HT1080 (cell line): ENCODE measurements at places on chromosomes 5 and 9. TPM values are rescaled to one million over a fixed set of nuclear protein-coding genes. Genes with fewer than 3 reads are reported as not detected.
A peak's percentile ranks its signal among the peaks of the same experiment; 100 is the strongest.

DNA sequence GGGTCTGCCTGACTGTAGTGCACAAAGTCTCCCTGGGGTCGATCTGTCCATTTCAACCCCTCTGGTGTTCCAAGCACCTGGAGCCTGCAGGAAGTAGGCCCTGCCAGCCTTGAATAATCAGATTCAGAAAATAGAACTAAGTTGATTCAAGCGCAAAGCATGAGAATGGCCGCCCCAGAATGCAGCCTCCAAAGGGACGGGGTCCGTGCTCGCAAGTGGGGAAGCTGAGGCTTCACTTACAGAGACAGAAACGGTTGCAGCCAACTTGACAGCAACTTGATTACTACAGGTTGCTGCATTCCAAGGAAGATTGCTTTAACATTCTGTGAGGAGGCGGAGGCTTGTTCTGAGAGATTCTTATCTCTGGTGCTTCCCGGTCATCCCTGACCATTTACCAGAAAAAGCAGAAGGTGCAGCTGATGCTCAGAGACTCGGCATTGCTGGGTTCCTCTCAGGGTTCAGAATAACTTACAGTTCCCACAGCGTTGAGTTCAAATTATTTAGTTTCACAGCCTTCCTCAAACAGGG, 14.9 kb upstream of the LRRC14B start:
- no peak for DNase-seq

DNA sequence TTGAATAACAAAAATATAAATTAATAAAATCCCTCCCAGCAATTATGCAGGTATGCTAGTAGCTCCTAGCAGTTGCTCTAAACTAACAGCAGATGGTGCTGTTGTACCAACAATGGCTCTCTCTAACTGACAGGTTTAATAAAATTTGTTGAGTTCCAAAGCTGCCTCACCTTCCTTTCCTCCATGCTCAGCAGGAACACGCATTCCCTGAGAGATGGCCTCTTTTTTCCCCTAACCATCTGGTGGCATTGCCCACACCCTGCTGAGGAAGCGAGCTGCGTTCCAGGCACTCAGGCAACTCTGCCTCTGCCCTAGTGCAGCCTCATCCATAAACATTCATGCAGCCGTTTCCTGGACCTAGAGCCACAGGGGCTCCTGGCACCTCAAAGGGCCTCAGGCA, 106.2 kb downstream of the KLHL3 start:
- DNase-seq, result peak; percentile 23

GRCh38 chr9:82600536-82601292, 462.2 kb downstream of the RASEF start:
- no peak for DNase-seq

DNA sequence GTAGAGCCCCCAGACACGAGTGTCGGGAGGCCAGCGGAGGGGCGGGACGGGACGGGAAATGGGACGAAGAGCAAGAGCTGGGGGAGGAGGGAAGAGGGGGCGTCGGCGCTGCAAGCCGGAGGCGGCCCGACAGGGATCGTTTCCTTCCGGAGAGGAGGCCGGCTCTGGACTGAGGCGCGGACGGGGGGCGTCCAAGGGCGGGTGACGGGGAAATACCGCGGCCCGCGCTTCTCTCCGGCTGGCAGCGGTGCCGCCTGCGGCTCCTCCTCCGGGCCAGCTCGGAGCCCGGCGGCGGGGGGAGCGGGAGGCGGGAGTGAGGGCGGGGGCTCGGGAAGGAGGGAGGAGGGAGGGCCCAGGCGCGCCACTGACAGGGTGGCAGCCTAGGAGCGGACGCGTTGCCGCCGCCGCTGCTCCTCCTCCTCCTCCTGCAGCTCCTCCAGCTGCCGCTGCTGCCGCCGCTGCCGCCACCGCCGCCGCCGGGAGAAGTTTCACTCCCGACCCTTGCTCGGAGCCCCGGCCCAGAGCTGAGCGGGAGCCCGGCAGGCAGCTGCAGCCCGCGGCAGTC, at the start of gene CHSY3:
TSS of gene CHSY3 (plus strand) at position 364 of the 565 bp plus-strand sequence.
- DNase-seq, result peak; percentile 86

DNA sequence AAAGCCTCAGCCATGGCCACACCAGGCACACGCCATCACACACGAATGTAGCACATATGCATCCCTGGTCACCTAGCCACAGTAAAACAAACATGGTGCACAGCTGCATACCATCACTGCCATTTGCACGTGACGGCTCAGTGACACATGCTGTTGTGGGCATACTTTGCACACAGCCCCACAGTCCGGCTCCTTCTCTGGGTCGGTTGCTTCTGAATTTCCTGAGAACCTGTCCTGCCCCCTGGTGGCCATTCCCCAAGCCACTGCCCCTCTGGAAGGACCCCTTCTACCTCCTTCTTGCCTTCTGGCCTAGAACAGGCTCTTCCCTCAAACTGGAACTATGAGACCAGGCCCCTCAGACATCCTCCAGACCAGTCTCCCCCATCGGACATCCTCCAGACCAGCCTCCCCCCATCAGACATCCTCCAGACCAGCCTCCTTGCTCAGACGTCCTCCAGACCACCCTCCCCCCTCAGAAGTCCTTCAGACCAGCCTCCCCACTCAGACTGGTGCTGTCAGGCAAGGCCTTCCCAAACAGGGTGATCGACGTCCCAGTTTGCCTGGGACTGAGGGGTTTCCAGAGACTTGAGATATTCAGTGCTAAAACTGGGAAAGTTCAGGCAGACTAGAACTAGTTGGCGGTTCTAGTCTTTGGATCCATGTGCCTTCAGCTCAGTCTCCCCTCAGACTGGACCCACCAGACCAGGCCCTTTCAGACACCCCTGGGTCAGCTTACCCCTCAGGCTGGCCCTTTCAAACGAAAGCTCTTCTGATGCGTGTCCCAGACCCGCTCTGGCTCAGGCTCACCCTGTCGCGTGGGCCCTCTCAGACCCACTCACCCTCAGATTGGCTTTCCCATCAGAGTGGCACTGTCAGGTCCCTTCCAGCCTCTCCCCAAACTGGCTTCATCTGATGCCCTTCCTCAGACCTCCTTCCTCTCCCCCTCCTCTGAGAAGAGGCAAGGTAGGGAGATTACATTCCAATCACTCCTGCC, 24.3 kb upstream of the ENHO start:
- peak; percentile 81 for DNase-seq

DNA sequence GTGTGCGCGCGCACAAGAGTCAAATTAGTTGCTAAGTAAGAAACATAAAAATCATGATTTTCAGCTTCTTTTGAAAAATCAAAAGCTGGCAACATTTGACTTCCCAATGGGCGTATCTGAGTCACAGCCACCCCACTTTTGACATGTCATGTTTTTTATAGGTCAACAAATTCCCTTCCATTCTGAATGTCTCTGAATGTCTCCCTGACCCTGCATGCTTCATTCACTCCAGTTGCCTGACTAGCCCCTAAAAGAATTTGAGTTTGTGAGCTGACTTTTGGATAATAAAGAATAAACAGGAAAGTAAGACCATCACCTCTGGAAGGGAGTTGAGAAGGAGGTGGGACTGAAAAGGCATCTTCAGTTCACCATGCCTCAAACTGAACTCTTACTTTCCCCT, 20.2 kb upstream of the GLIS3 start:
- DNase-seq, result no peak

DNA sequence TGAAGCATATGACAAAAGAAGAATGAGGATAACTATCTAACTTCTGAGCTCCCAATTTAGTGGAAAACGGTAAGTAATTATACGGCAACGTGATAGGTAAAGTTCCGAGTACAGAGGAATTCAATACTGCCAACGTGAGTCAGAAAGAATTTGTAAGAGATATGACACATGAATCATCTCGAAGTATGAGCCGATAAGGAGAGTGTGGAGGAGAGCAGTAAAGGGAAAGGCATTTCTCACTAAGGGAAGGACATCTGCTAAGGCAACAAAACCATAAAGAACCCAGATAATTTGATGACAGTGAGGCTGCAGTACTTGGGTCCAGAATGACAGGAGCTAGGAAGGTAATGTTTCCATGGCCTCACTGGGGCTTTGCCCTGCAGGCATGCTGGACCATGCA, 11.0 kb downstream of the MPDZ start:
- peak; percentile 81 for DNase-seq

GRCh38 chr9:136267261-136268111, 21.9 kb upstream of the QSOX2 start:
- peak; percentile 69 for DNase-seq

- DNase-seq, result no peak
These were observed 65.1 kb downstream of the BASP1 start for GRCh38 chr5:17282283-17283120.

- DNase-seq, result no peak
These were observed 74.7 kb downstream of the S1PR3 start for GRCh38 chr9:89065921-89066320.

GRCh38 chr5:136435946-136436543, 70.7 kb upstream of the TRPC7 start:
- DNase-seq, result no peak

GRCh38 chr5:159917994-159918393, 1.7 kb downstream of the ADRA1B start:
- no peak for DNase-seq

GRCh38 chr5:125874057-125874456, 549.2 kb upstream of the GRAMD2B start:
- DNase-seq, result no peak

DNA sequence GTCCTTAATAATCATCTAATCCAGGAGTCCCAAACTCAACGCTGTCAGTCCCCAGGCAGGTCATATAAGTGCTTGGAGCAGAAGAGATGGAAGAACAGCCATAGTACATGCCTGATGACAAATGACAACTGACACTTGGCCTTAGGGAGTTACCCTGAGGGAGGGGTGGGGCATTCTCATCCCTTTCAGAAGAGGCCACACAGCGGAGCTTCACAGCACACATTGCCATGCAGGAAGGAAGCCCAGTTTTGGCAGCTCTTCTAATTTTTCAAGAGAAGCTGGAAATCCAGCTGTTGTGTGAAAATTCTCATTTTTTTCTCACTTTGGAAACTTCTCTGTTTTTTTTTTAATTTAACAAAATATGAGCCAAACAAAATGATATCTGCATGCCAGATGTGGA, 89.0 kb downstream of the ASTN2 start:
- DNase-seq, result no peak

DNA sequence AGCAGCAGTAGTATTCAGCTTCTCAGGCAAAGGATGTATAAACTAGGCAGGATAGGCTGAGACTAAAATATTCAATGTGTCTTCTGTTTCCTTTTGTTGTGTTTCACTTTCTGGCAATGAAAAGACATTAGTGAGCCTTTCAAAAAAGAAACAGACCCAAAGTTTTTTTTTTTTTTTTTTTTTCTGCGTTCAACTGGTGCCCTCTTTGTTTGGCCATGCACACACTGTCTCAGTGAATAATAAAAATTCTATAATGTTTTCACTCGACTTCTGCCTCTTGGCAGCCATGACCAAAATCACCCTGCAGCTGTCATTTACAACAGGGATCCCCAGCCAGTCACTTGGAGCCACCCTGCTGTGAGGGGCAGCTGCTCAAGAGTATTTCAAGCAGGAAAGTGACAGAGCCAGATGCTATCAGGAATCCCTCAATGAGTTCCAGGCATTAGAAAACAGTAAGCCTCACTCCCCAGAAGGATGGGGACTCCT, 44.0 kb upstream of the MAN2A1 start:
- DNase-seq, result no peak

DNA sequence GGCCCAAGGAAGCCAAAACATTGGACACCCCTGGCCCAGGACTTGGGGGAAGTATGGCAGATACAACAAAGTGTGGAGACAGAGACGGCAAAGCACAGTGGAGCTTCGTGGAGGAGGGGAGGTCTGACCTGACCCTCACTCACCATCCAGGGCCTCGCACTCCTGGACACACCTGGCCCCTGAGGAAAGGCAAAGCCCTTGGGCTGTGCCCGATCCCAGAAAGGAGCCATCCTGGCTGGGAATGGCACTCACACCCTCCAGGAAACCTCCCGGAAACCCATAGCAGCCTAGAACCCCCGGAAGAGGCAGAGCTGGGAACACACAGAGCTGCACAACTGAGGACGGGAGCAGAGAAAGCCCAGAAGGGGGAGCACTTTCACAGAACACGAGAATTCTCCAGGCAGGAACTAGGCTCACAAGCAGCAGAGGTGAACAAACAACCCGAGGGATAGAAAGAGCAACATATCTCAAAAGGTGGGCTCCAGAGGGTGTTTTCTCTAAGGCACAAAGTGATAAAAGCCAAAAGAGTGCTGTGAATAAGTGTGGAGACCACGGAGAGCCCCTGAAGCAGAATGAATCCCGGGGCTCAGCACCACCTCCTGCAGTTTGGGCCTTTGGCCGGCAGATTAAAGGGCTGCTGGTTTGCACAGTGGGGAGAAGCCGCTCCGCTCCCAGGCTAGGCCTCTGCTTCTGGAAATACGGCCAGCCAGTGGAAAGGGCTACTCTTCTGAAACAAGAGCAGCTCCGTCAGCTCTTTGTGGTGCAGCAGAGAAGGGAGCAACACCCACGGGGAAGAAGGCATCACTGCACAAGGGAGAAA, 108.2 kb downstream of the UBE2R2 start:
- DNase-seq, result peak; percentile 58

DNA sequence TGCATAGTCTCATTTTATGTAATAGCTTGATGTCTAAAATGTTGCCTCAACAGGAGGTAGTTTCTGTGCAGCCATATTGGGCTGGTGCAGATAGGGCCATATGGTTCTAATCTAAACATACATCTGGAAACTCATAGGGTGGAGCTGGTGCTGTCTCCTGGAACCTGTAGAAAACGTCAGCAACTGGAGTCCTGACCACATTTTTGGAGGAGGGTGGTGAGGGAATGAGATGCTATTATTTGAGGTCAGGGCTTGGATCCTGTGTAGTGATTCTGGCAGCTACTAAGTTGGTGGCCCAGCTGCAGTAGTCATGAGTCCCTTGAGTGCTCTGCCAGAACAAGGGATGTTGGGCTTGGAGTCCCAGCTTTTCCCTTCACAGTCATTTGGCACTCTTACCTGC, 14.1 kb downstream of the MAN2A1 start:
- no peak for DNase-seq

- DNase-seq, result no peak
These were observed 92.9 kb upstream of the MTAP start for GRCh38 chr9:21709464-21710058.

GRCh38 chr5:135476615-135477581, 24.7 kb upstream of the TIFAB start:
- DNase-seq, result no peak

MYOZ3 gene
- total RNA-seq, result not detected in 2 replicates

ZNF300 gene
- total RNA-seq, result 8.3 and 8.6 TPM in 2 replicates

FBP2 gene
- not detected in 2 replicates for total RNA-seq

TOMM5 gene
- total RNA-seq, result 371 and 411 TPM in 2 replicates

PPIC gene
- total RNA-seq, result 17.9 and 20.9 TPM in 2 replicates

IL13 gene
- not detected in 2 replicates for total RNA-seq

CCNJL gene
- total RNA-seq, result 12.7 and 13.8 TPM in 2 replicates

BOD1 gene
- 56.3 and 65.1 TPM in 2 replicates for total RNA-seq

TAS2R1 gene
- total RNA-seq, result not detected in 2 replicates

PALM2AKAP2 gene
- 3.2 and 6.3 TPM in 2 replicates for total RNA-seq

GZMA gene
- 0.16 TPM in 1 of 2 replicates, not detected in the other for total RNA-seq

HAUS6 gene
- 33.6 and 35.2 TPM in 2 replicates for total RNA-seq

ANKRD34B gene
- total RNA-seq, result not detected in 2 replicates
